ENCODE measurements at places on chromosomes 12 and 14.

- DNase-seq = no peak
These were observed 20.3 kb upstream of the CLEC4E start for GRCh38 chr12:8561011-8561410.

- DNase-seq = no peak
These were observed 79.0 kb downstream of the SCN8A start for GRCh38 chr12:51669996-51670395.

DNA sequence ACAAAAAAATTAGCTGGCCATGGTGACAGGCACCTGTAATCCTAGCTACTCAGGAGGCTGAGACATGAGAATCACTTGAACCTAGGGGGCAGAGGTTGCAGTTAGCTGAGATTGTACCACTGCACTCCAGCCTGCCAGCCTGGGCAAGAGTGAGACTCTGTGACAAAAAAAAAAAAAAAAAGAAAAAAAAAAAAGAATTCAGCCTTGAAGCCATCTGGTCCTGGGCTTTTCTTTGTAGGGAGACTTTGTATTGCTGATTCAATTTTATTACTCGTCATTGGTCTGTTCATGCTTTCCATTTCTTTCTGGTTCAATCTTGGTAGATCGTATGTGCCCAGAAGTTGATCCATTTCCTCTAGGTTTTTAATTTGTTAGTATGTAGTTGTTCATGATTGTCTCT lies 243.1 kb downstream of the RAD51B start:
- no peak for DNase-seq

DNA sequence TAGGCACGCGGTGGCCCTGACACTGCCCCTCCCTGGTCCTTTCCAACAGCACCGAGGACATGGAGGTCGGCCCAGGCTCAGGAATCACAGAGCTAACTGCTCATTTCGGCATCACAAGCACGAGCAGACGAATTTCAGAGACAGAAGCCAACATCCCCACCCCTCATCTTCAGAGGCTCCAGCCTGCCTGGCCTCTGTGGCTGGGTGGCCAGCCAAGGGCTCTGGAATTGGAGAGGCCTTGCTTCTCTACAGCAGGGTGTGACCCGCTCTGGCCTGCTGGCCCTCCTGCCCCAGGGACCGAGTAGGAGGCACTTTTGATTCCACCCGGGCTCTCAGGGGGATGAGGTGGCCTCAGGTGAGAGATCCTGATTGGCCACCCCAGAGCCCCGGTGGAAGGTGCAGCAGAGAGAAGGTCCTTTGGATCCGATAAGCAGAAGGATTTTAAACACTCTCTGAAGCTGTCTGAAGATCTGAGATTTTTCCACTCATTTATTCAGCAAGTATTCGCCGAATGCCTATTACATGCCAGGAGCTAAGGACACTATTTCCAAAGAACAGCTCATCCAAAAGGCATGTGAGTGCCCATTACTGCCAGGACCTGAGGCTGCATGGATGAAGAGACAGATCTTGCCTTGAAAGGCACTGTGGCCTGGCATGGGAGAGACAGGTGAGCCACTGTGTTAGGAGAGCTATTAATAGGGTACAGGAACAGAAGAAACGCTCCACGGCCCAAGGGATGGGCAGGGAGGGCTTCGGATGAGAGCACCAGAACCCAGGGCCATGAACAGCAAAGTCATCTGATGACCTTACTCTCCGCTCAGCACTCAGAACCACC lies 10.2 kb downstream of the BAG5 start:
- DNase-seq = no peak

GRCh38 chr12:70190262-70191010 lies 52.8 kb upstream of the CNOT2 start:
- no peak for DNase-seq

DNA sequence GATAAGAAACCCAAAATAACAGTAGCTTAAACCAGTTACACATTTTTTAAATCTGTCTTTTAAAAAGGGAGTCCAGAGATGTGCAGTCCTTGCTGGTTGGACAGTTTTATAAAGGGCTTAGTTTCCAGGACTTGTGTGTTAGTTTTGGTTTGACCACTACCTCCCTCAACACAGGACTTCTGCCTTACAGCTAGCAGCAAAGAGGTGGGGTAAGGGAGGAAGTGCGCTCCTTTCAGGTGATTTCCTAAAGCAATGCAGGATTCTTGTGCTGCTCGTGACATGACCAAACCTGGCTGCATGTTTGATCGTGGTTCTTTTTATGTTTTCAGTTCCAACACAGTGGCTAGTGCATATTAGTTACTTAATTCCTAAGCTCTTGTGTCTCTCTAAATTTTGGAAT lies 266.2 kb downstream of the TMTC2 start:
- DNase-seq = no peak

DNA sequence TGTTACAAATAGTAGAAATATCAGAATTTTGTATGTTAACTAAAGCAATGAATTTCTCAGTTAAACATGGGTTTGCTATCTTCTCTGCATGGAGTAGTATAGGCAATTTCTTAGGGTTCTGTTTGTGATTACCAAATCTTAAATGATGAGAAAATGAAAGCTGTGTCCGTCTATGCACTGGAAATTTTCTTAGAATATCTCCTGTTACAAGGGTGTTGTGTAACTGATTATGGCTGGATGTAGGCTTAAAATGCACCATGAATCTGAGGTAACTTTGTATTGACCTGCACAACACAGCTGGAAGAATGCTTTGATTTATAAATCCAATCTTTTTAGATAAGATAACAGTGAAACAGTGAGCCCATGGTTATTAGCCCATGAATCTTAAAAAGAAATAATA lies 17.8 kb downstream of the TRIP11 start:
- DNase-seq = no peak

GRCh38 chr14:67532998-67533753 lies at the start of gene PLEKHH1:
Gene PLEKHH1, plus strand, starts transcription at chr14:67533290. Its CDS starts 8,578 bp downstream, at chr14:67541868.
- no peak for DNase-seq

DNA sequence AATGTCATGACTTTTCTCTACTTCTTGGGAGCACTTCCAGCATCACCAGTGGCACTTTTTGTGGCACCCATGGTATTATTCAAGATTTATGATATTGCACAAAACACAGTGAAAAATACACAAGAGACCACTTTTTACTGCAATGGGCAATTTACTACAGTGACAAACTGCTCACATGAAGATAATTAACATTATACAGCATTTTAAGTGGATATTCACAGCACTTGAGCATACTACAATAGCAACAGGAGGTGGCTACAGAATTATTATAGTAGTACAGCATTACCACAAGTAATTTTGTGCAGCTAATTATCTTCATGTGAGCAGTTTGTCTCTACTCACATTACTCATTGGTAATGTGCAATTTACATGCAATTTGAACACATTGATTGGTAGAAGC lies 18.3 kb downstream of the IL26 start:
- DNase-seq = no peak

- DNase-seq = no peak
These were observed 309.2 kb downstream of the FOXG1 start for GRCh38 chr14:29075761-29076160.

DNA sequence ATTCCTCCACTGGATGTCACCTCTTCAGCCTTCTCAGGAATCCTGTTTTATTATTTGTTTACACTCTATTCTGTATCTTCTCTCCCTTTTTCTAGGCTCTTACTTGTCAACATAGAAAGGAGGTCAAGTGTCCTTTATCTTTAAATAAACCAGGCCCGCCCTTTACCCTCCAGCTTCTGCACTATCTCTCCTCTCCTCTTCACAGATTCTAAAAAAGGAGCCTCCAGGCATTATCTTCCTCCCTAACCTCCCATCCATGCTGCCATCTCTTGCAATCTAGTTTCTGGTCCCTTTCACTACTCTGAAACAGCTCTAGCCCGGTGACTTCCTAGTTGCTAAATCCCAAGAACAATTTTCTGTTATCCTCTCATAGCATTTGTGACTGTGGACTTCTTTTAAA lies 24.1 kb upstream of the ARID2 start:
- no peak for DNase-seq

- DNase-seq = no peak
These were observed 254.2 kb downstream of the ZFP36L1 start for GRCh38 chr14:68538639-68539038.

GRCh38 chr12:34205401-34205800 lies 183.1 kb downstream of the ALG10 start:
- no peak for DNase-seq

- no peak for DNase-seq
These were observed 282.5 kb downstream of the PRKD1 start for GRCh38 chr14:29645117-29645516.

- peak; percentile 79 for DNase-seq
These were observed 41.4 kb downstream of the BORCS5 start for GRCh38 chr12:12398026-12398859.

DNA sequence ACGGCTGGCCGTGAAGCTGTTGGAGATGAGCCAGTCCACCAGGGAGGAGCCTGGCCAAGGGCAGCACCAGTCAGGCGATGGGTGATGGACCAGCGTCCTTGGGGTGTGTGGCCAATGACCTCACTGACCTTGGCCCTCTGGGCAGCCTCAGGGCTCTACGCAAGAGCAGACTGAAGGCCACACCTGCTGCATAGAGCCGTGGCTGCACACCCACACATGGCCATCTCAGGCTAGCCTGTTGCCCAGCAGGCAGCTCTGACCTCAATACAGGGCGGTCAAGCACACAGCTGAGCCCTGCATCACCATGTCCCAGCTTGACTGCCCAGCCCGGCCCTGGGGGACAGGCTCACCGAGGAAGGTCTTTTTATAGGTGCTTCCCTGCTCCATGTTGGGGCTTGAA lies 19.2 kb downstream of the PLEK2 start:
- no peak for DNase-seq

- no peak for DNase-seq
These were observed 201.0 kb upstream of the AMIGO2 start for GRCh38 chr12:47280543-47281300.

DNA sequence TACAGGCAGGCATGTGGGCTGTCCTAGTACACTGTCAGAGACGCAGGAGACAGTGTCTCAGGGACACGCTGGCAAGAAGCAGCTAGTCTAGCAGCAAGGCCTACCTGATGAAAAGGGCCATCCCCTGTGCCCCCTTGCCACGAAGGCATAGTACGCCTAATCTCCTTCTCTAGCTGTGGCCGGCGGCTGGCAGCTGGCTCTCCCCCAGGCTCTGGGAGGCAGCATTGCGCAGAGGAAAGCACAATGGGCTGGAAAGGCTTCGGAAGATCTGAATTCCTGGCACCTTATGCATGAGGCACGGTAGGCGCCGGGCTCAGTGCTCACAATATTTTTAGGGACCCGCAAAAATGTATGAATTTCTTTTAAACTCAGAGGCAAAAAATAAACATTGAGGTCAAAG lies 16.0 kb upstream of the PLEKHH1 start:
- DNase-seq = no peak
